Naive thymus-derived CD8-positive, alpha-beta T cell (primary cell): ENCODE measurements at places on chromosomes 6 and 20. TPM values are rescaled to one million over a fixed set of nuclear protein-coding genes. Genes with fewer than 3 reads are reported as not detected.

GRCh38 chr6:125363824-125364165, 62.0 kb upstream of the HDDC2 start:
- no peak for DNase-seq

DNA sequence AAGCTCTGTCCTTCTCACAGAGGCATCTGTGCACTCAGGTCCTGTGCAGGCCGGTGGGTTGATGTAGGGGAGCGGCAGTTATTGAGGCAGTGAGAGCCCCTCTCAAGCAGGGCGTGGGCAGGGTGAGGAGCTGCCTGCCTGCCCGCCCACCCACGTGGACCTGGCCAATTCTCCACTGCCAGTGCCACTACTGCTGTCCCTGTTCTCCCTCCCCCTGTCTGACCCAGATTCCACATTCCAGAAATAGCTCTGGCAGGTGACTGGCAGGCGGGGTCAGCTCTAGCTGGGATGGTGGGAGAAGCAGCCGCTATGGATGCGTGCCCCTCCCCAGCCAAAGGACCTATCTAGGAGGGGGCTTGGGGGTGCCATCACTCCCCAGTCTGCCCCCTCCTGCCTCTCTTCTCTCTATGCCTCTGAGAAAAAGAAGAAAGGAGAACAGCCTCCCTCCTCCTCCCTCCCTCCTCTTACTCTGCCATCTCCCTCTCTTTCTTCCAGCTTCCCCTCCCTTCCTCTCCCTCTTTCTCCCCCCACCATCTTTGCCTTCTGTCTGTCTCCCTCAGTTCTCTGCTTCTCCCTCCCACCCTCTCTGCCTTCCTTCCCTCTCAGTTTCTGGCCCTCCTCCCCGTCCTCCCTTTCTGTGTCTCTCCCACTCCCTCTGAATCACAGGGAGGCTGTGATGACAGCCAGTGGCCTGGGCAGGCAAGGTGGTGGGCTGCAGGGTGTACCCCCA, 86.5 kb upstream of the MYL9 start:
- DNase-seq = no peak

DNA sequence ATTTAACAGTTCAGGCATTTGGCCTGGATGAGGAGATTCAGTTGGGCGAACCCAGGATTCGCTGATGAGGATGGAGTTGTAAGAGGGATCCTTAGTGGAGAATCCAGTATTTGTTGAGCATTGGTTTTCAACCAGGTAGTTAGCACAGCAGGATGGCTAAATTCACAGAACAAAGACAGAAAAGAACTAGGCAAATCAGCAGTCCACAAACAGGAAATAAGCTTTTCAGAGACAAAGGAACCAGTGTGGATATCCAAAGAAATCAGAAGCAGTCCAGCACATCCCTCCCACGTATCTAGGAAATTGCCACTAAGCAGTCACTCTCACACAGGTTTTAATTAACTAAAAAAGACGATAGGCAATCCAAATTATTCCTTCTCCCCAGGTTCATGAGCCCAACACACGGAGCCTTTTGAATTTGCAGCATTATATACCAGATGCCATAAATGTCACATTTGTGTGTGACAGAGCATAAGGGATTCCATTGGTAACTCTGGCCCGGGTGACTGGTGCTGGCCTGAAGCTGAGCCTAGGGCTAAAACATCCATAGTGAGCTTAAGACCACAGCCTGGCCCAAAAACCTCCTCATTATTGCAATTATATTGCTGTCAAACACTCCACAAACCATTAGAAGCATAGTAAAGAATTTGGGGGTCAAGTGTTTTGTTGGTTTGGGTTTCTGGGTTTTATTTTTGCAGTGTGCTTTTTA, 131.5 kb downstream of the SOBP start:
- DNase-seq = no peak

DNA sequence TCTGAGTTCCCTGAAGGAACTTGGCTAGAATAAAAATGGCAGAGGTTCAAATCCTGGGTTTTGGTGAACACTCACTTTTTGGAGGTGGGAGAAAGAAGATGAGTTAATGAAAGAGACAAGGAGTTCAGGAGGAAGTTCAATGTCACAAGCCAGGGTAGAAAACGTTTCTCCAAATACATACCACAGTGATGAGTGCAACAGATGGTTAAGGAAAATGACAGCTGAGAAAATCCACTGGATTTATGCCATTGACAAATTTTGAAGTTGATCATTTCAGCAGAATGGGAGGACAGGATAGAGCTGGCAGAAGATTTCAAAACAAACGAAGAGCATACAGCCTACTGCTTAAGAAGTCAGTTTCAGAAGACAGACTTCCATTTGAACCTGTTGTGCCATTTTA, 122.7 kb downstream of the GFRAL start:
- DNase-seq = no peak

GRCh38 chr20:59144179-59144830, 19.3 kb upstream of the ZNF831 start:
- DNase-seq = no peak

GRCh38 chr6:21501815-21502214, 91.7 kb upstream of the SOX4 start:
- DNase-seq = no peak

DNA sequence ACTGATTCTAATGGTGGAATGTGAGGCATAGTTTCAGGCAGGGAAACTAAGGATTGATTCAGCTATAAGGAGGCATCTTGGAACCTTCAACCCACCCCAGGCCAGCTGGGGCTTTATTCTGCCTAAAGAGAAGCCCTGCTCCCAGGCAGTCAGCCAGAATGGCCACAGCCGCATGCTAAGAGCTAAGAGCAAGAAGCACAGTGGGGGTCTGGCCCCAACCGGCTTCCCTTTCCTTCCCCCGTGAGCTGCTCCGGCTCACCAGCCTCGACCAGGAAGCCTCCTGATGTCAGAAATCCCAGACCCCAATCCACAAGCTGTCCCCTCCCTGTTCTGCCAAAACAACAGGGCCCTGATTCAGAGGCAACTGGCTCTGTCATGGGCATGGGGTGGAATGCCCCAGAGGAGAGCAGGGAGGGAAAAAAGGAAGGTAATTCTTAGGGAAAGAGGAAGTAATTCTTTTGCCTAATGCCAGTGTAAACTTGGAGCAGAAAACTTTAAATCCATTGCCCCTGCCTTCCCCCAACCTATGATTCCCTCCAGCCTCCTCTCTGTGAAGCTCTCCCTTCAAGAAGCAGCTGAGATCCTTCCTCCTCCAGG, 6.9 kb downstream of the GRM4 start:
- DNase-seq = no peak

GRCh38 chr6:12968839-12969558, 252.4 kb downstream of the PHACTR1 start:
- no peak for DNase-seq

DNA sequence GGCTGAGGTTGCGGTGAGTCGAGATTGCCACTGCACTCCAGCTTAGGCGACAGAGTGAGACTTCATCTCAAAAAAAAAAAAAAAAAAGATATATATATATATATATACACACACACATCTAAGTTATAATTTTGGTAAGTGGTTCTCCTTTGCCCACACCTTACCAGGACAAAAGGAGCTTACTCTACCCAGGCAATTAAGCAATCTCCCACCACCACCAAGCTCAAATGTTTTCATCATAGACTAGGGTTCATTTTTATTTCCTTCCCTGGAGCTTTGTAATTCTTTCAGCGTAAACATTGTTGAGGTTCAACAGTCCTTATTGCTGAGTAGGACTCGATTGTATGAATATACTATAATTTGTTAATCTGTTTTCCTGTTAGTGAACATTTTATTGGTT, 23.5 kb downstream of the AMD1 start:
- DNase-seq = no peak

DNA sequence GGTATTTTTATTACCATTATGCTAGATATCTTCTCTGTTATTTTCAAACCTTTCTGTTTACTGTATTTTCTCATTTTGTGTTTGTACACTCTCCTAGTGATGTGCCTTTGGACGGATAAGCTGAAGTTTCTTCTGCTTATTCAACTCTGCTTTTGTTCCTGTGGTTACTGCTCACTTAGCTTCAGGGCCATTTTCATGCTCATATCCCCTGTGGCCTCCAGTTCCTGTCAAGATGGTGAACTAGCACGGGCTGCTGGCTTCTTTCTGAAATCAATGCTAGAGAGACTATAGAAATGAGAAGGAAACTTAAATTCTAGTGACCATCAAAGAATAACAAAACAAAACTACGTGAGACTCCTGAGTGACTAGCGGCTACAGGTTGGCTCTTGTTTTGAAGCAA, 6.8 kb upstream of the CST8 start:
- DNase-seq = no peak

- DNase-seq = peak; percentile 47
Measured at GRCh38 chr6:32947552-32948465, 5.1 kb downstream of the HLA-DMA start.

DNA sequence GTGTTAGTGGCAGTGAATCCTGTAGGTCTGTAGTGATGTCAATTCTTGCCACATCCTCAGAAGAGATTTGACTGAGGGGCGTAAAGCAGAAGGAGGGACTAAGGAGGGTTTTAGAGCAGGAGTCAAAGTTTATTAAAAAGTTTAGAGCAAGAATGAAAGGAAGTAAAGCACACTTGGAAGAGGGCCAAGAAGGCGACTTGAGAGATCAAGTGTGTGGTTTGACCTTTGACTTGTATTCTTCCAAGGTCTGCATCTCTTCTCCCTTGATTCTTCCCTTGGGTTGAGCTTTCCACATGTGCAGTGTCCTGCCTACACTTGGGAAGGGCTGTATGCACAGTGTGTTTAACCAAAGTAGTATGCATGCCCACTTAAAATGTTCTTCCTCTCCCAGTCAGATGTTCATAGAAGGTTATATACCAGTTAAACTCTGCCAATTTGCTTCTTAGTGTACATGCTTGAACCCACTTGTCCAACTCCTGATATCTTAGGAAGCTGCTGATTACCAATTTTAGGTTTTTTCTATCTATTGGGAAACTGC, 627.6 kb downstream of the MMUT start:
- DNase-seq = no peak

GRCh38 chr20:45935416-45936046, 1.0 kb downstream of the PCIF1 start:
- DNase-seq = no peak

GRCh38 chr6:119308048-119308570, 41.5 kb downstream of the MAN1A1 start:
- no peak for DNase-seq

GRCh38 chr20:3563133-3563532, 92.3 kb downstream of the ATRN start:
- DNase-seq = no peak

- DNase-seq = no peak
Measured at GRCh38 chr6:160174681-160175080, 53.1 kb downstream of the SLC22A1 start.

- DNase-seq = no peak
Measured at GRCh38 chr20:11376998-11377397, 540.7 kb upstream of the BTBD3 start.

Gene AIF1
- polyA plus RNA-seq = 145 TPM

Gene SALL4
- not detected for polyA plus RNA-seq

Gene SNPH
- polyA plus RNA-seq = 13.5 TPM

Gene NMBR
- not detected for polyA plus RNA-seq

Gene FAM83D
- polyA plus RNA-seq = 0.46 TPM

Gene TFAP2C
- not detected for polyA plus RNA-seq

Gene BMP2
- not detected for polyA plus RNA-seq

Gene AMD1
- 44.7 TPM for polyA plus RNA-seq

Gene ZCCHC3
- polyA plus RNA-seq = 6.9 TPM

Gene SIRT5
- polyA plus RNA-seq = 13.0 TPM

Gene CFAP61
- not detected for polyA plus RNA-seq

Gene TFAP2D
- polyA plus RNA-seq = not detected

Gene ECI2
- 83.4 TPM for polyA plus RNA-seq

Gene AVP
- polyA plus RNA-seq = not detected
